Activated CD8-positive, alpha-beta memory T cell treated with anti-CD3 and anti-CD28 coated beads, Interleukin-2, amount 10 ng/mL, durations not matched to agents 7 days and 5 days (primary cell): ENCODE measurements at places on chromosomes 5 and 9.
A peak's percentile ranks its signal among the peaks of the same experiment; 100 is the strongest.

DNA sequence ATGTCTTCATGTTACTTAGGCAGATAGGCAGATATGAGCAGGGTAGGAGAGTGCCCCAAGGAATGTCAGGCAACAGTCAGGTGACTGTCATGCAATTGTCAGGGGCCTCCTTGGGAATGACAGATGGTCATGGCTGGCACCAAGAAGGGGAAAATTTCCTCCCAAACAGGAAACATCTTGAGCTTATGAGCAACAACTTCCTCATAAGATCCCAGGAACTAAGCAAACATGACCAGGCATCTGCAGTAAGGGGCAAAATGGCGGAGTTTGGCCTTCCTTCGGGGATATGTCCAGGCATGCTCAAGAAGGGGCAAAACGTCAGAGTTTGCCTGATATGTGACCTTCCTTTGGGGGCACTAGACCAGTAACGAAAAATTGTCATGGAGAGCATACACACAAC lies 591.8 kb downstream of the PDE4D start:
- DNase-seq = no peak

DNA sequence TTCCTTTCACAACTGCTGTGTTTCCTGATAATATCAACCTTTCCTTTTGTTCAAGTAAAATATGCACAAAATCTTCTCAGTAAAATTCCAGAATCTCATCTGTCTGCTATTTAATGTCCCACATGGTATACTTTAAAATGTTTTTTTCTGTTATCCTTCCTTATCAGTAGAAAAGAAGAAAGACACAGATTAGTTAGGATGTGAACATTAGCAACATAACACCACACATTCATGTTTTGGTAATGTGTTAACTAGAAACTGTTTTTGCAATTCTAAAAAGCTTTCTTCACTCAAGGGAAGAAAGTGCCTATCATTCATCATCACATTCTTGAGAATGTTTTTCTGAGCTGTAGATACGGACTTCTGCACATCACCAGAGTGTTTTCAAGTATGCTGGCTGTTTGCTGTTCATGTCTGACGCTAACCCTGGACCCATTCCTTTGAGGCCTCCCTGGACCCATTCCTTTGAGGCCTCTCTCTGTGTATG lies 10.5 kb upstream of the ARSB start:
- no peak for DNase-seq

- DNase-seq = peak; percentile 15
Measured at GRCh38 chr9:135606885-135607259, 32.5 kb downstream of the GLT6D1 start.

DNA sequence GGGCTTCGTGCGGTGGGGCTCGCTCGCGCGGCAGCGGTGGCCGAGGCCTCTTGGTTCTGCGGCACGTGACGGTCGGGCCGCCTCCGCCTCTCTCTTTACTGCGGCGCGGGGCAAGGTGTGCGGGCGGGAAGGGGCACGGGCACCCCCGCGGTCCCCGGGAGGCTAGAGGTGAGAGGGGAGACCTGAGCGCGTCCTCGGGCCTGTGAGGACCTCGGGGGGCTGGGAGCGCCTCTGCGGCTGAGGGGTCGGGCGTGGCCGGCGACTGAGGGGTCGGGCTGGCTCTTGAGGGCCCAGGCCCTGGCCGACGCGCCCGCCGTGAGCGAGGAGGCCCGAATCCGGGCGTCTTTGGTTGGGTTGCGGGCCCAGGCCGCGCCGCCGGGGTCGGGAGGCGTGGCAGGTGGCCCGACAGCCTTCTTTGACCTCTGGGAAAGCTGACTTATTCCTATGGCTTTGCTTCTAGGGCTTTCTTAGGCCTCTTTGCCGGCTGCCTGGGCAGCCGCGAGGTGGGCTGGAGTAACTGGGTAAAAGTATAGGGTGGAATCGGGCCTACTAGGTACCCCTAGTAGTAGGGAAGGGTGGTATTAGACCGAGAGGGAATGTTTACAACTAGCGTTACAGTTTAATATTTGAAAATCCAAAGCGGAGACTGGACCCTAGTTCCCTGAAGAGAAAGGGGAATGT lies at the start of gene CANX:
TSS of gene CANX (plus strand) at position 33 of the 681 bp plus-strand sequence. CDS start 6,715 bp downstream, outside the sequence.
- DNase-seq = no peak

DNA sequence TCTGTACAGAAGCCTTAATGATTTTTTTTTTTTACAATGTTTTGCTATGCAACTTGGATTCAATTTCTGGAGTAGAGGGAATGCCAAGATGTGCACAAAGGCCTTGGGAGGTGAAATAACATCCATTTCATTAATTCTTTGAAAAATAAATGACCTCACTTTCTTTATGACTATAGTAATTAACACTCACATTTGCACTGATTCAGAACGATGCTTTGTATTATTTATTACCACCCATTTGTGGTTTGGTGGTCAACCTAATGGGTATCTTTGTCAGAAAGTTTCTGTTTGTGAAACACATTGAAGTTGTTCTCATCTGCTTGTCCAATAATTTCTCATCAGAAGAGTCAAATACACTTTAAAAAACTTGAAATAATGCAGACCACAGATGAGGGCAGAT lies 169.3 kb downstream of the NTRK2 start:
- no peak for DNase-seq

- DNase-seq = peak; percentile 88
Measured at GRCh38 chr9:104991144-104991953, 63.4 kb upstream of the ABCA1 start.

DNA sequence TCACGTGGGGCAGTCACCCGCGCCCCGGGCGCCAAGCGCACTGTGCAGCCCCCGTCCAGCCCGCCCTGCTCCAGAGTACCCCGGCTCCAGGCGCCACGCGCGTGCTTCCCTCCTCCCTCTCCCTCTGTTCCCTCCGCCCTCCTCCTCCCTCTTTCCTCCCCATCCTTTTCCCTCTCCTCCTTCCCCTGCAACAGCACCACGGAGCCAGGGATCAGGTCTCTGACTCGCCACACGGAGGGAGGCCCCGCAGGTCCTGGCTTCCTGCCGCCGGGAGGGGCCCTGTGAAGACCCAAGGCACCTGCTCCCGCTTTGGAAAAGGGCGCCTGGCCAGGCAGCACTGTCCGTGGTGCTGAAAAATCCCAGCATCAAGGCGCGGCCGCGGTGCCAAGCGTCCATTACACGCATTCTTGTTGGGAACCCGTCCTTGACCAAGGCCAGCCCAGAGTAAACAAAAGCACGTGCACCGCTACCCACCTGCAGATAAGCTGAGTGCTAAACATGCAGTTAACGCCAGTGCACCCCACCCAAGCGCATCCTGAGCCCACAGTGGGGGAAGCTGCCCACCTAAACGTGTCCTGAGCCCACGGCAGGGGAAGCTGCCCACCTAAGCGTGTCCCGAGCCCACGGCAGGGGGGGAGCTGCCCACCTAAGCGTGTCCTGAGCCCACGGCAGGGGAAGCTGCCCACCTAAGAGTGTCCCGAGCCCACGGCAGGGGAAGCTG lies 21.7 kb downstream of the SLC6A18 start:
- DNase-seq = no peak

- no peak for DNase-seq
Measured at GRCh38 chr5:2557435-2557834, 194.0 kb downstream of the IRX2 start.

- no peak for DNase-seq
Measured at GRCh38 chr5:169862391-169862811, 117.9 kb downstream of the INSYN2B start.
